Stimulated activated CD4-positive, alpha-beta T cell treated with anti-CD3 and anti-CD28 coated beads, TNF-alpha, amount 100 ng/mL, for 1 hour (primary cell): ENCODE measurements at places on chromosomes 2 and 18.

GRCh38 chr2:232085826-232086425 is 124.4 kb downstream of the DIS3L2 start:
- no peak for DNase-seq

GRCh38 chr2:2876331-2877221 is 501.0 kb downstream of the EIPR1 start:
- DNase-seq = no peak

GRCh38 chr2:7502336-7502735 is 585.1 kb downstream of the RNF144A start:
- no peak for DNase-seq

DNA sequence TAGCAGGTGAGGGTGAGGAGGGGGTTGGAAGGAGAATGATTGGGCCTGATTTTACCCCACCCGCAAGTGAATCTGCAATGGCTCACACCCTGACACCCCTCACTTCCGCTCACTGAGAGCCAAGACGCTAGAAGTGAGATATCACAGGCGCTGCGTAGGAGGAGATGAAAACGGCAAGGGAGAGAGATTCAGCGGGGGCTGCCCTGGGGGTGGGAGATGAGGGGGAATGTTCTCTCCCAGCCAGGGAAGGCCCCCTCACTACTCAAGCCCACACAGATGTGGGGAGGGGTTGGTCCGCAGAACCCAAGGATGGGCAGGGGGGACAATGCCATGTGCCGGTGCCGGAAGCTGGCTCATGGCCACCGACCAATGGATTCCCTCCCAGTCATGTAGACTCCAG is 32.9 kb downstream of the LOXHD1 start:
- DNase-seq = no peak

DNA sequence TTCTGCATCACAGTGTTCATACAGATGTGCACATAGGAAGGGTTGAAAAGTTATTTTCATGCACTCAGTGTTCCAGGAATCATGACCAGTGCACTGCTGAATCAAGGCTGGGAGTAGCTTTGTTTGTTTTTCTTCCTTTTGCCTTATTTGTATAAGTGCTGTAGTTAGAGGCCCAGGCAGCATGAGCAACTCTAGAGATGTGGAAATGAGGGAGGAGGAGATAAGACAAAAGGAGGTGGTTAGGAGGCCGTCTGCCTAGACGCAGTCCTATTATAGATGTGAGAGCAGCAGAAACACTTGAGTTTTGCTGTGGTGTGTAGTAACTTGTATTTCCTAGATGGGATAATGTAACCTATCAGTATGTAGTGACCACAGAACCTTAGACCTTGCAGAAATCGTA is 264.3 kb upstream of the RASGRP3 start:
- no peak for DNase-seq

- DNase-seq = no peak
These were observed 186.9 kb downstream of the ASB1 start for GRCh38 chr2:238613610-238614009.

DNA sequence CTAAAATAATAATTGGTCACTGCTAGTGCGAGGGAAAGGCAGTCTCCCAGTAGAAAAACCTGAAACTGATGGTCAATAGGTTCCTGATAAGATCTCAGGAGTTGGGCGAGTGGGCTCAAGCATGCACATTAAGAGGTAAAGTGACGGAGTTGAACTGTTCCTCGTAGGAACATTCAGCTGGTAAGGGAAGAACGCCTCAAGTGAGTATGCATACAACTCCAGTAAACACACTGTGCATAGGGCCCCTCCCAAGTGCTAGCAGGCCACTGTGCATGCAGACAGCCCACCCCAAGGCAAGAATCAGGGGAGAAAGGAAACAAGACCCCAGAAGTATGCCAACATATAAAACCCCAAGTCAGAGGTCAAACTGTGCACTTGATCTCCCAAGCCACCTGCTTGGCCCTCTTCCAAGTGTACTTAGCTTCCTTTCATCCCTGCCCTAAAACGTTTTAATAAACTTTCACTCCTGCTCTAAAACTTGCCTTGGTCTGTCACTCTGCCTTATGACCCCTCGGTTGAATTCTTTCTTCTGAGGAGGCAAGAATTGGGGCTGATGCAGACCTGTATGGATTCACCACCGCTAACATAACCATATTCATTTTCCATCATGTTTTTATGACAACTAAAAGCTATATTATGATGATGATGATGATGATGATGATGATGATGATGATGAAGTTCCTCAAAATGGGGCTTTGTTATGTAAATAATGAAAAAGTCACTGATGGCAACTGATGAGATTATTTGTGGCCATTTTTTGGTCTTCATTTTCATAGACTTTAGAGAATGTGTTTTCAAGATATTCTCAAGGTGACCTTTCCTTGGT is 118.0 kb upstream of the RAB27B start:
- no peak for DNase-seq

GRCh38 chr2:10042301-10043161 is 819 bp upstream of the KLF11 start:
- no peak for DNase-seq

GRCh38 chr18:46466234-46467160 is 190.5 kb downstream of the LOXHD1 start:
- no peak for DNase-seq

DNA sequence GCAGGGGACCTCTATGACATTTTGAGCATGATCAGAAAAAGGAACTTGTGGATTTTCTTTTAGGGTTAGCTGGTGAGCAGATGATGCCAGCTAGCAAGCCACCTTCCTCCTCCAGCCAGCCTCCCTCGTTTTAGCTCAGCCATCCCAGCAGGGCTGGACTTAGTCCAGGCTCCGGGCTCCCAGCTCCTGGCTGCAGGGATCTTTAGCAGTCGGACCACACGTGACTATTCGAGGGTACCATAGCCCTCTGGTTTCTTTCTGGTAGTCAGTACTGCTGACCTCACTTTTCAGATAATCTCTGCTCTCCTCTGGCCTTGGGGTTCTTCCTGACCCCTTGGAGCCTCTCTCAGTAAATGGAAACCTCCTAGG is 31.8 kb downstream of the NCK2 start:
- no peak for DNase-seq

DNA sequence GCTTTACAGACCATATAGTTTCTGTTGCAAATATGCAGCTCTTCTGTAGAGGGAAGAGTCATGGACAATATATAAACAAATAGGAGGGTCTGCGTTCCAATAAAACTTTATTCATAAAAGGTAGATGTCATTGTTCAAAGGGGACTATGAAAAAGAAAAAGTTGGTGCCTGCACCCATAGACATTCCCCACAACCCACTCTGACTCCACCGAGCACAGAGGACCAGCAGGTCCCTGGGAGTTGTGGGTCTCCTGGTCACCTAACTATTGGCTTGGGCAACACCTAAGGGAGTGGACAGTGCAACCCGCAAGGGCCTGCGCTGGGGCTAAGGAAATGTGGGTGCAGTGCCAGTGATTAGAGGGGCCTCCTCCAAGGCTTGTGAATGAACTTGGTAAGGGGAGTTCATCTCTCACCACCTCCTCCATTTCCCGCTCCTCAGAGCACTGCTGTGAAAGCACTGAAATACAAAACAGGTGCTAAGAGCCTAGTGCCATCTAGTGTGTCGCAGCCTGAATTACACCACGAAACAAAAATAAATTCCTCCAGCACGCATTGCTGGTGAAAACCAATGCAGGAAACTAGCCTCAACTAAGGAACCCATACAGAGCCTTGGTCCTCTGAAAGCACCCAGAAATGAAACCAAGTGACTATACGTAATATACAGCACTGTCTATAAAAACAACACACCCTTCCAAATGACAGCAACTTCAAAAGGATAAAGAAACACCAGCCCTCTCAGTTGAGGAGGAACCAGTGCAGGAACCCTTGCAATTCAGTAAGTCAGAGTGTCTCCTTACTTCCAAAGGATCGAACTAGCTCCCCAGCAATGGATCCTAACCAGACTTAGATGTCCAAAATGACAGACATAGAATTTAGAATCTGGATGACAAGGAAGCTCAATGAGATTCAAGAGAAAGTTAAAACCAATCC is 166.6 kb downstream of the RNF144A start:
- no peak for DNase-seq

DNA sequence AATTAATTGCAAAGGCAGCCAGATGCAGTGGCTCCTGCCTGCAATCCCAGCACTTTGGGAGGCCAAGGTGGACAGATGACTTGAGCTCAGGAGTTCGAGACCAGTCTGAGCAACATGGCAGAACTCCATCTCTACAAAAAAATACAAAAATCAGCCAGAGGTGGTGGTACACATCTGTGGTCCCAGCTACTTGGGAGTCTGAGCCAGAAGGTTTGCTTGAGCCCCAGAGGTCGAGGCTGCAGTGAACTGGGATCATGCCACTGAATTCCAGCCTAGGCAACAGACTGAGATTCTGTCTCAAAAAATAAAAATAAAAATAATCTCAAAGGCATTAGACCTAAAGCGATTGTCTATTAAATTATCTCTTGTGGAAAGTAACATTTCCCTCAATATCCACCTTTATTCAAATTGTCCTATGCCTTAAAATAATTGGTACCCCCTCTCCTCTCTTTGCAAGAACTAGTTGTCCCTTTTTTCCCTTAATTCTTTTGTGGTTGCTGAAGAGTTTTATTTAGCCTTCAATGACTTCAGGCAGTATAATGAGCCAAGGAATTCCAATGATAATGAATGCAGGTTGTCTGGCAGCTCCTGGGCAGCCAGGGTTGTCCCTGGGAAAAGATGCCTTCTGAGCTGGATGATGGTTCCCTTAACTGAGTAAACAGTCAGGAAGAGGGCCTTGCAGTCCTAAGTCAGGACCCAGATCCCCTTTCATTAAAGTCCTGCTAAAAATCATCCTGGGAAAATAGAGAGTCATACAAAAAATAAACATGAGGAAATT is 32.2 kb downstream of the GPR75 start:
- no peak for DNase-seq

- no peak for DNase-seq
These were observed 91.4 kb downstream of the TMEM237 start for GRCh38 chr2:201551901-201552300.

- no peak for DNase-seq
These were observed 16.3 kb upstream of the PKDCC start for GRCh38 chr2:42031281-42032223.

- no peak for DNase-seq
These were observed 58.1 kb downstream of the REV1 start for GRCh38 chr2:99431587-99432275.

- no peak for DNase-seq
These were observed 164.0 kb upstream of the MYO3B start for GRCh38 chr2:170013802-170014551.

GRCh38 chr2:133157141-133157540 is 411.1 kb downstream of the NCKAP5 start:
- DNase-seq = no peak

DNA sequence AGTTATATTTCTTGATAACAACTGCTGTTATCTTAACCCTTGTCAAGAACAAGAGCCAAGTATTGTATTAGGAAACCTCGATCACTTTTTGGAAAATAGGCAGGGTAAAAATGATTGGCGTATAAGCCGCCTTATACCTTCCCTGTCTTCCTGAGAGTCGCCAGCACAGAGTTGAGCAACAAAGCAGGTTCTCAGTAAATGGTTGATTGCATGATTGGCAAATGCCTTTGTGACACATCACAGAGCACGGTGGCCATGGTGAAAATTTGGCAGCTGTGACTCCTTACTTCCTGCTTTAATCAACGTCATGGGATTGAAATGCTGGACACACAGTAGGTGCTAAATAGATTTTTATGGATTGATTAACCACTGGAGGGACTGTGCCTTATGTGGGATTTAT is 3.9 kb upstream of the KLHL29 start:
- DNase-seq = no peak

- DNase-seq = no peak
These were observed 120.6 kb downstream of the PTRHD1 start for GRCh38 chr2:24672589-24672988.

DNA sequence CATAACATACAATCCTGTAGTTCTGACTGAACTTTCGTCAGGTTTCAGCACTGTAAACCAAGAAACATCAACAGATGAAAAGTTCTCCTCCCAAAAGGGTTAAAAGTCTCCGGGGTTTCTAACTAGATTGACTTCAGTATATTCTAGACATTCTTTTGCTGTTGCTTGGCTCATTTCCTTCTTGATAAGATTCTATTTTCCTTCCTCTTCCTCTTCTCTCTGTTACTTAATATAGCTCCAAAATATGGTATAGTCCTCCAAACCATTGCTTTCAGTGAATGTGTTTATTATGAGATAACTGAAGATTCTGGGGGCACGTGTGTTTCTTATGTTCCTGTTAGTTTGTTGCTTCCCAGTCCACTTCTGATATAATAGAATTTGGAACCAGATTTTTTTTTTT is 46.4 kb upstream of the MAP4K3 start:
- no peak for DNase-seq

DNA sequence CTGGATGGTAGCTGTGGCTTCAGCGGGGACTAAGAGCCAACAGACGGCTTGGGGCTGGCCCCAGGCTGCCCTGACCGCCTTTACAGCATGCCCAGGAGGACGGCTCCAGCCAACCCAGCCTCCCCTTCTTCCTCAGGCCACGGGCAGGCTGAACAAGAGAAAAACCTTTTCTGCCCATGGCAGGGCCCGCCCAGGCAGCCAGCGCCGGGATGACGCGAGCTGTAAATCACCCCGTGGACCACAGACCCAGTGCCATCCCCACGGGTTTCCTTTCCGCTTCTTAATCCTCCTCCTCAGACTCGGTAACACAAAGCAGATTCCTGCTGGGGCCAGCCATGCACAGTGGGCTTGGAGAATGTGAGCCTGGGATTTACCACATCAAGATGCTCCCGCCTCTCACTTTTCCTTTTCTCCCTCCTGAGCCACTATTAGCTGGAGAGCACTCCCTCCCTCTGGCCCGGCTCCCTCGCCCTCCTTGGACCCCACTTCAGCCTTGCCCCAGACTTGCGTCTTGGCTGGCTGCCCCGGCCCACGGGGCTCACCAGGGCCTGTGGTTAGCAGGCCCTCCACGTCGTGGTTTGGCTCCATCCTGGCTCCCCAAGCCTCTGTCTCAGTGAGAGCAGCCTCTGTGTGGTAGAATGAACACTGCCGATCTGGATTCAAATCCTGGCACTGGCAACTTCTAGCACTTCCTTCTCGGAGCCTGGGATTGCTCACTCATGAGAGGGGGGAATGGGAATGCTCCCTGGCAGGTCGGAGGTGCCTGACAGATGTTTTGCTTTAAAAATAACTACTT is 31.4 kb downstream of the ATOH8 start:
- no peak for DNase-seq

DNA sequence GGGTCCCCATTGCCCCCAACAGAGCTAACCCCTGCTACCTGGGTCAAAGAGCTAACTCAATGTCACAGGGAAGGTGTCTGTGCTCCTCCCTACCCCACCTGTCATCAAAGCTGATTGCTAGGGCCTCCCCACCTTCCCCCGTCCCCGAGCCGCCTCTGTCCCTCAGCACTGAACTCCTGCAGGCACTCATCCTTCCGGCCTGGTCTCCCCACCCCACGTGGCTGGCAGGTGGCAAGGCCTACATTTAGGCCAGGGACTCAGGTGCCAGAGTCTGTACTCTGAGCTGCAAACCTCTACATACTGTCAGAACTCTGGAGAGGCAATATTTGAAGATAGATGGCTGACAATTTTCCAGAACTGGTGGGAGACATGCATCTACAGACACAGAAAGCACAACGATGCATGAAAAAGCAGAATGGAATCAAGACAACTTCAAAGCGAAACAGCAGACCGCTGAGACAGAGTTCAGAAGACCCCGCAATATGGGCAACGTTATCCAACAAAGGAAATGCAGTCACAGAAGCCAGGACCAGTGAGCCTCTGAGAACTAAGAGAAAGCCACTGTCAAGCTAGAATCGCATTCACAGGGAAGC is 195.8 kb downstream of the HDAC4 start:
- no peak for DNase-seq

GRCh38 chr2:31137211-31138036 is 816 bp downstream of the GALNT14 start:
- DNase-seq = no peak

- no peak for DNase-seq
These were observed 883 bp downstream of the SMCHD1 start for GRCh38 chr18:2656237-2656980.

GRCh38 chr18:37483984-37484819 is 81.4 kb downstream of the CELF4 start:
- no peak for DNase-seq
